RPMI7951 (cell line): ENCODE measurements at places on chromosomes 11 and 22. TPM values are rescaled to one million over a fixed set of nuclear protein-coding genes. Genes with fewer than 3 reads are reported as not detected.

GRCh38 chr11:106242718-106243415 is 165.4 kb downstream of the AASDHPPT start:
- no peak for DNase-seq

GRCh38 chr11:35418282-35419183 is 825 bp downstream of the SLC1A2 start:
- no peak for DNase-seq

DNA sequence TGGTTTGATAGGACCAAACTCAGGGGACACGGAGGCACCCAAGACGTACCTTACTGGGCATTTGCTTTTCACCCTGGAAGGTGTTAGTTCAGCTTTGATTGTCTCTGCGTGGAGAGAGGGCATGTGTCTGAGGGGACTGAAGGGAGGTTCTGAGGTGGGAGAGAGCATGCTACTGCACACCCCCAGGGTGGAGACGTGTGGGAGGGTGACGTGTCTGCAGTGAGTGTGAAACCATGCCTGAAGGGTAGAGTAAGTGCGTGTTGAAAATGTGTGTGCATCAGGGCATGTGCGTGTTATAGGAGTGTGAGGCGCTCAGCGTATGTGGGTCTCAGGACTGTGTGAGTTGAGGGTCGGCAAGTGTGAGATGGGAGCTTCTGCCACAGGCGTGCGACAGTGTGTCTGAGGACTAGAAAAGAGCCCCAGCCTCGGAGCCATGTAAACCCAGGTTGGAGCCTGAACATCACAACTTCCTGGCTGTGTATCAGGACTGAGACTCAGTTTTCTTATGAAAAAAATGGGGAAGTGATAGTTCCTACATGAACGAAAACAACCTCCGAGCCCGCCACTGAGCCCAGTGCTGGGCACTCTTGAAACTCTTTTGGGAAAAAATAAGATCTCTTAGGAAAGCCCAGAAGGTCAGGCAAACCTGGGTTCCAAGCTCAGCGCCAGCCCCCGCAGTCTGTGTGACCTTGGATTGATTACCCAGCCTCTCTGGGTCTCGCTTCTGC is 11.8 kb upstream of the KCNJ11 start:
- no peak for DNase-seq

Gene MPPED2
- total RNA-seq: not detected in 2 replicates

Gene VPREB3
- not detected in 2 replicates for total RNA-seq
